ENCODE measurements at places on chromosomes 3 and 15. TPM values are rescaled to one million over a fixed set of nuclear protein-coding genes. Genes with fewer than 3 reads are reported as not detected.

GRCh38 chr15:29616512-29616911, 205.8 kb downstream of the TJP1 start:
- DNase-seq: no peak

- DNase-seq: no peak
Observed at GRCh38 chr3:192841428-192841827, 76.2 kb downstream of the MB21D2 start.

DNA sequence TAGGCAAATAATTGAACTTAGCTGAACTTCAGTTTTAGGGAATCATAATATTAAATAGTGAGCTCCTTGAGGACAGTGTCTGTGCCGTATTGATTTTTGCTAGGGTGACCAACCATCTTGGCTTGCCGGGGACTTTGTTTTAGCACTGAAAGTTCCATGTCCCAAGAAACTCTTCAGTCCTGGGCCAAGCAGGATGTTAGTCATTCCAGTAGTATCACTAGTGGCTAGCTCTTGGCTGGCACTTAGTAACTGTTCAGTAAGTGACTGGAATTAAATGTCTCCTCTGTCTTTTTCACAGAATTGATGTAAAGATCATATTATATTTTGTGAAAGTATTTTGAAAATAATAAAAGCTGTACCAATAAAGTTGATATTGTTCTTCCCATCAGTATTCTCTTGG, 42.3 kb downstream of the RSRC1 start:
- DNase-seq: no peak

- no peak for DNase-seq
Observed at GRCh38 chr3:169363318-169364265, 299.9 kb downstream of the MECOM start.

DNA sequence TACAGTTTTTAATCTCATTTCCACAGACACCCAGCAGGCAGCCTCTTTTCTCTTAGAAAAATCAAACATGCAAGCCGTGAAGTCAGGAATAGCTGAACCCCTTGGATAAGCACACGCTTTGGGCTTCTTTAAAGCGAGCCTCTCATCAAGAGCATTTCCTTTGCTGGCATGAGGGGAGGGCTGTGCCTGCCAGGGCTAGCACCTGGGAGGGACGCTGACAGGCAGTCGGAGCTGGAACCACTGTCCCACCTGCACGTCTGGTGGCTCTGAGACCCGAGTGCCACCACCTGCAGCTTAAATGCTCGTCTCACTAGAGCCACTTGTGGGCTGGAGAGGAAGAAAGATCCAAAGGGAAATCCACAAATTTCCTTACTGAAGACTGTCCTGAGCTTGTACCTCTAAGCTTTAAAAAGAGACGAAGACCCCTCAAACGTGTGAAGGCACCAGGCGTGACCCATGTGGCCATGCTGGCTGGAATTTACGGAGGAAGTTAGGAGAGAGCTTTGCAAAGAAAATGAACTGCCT, 9.4 kb downstream of the MAP6D1 start:
- no peak for DNase-seq

DNA sequence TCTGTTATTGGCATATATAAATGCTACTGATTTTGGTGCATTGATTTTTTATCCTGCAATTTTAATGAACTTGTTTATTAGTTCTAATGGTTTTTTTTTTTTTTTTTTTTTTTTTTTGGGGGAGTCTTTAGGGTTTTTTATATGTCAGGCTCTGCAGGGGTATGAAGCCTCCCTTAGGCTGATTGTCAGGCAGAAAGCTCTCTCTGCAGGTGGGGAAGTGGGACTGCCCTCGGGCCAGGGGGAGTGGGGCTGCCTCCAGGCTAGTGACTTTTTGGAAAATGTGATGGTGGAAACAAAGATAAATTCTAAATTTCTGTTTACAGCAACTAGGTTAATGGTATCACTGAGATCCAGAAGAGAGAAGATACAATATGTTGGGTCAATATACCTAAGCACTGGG, 14.4 kb upstream of the NAALADL2 start:
- no peak for DNase-seq

DNA sequence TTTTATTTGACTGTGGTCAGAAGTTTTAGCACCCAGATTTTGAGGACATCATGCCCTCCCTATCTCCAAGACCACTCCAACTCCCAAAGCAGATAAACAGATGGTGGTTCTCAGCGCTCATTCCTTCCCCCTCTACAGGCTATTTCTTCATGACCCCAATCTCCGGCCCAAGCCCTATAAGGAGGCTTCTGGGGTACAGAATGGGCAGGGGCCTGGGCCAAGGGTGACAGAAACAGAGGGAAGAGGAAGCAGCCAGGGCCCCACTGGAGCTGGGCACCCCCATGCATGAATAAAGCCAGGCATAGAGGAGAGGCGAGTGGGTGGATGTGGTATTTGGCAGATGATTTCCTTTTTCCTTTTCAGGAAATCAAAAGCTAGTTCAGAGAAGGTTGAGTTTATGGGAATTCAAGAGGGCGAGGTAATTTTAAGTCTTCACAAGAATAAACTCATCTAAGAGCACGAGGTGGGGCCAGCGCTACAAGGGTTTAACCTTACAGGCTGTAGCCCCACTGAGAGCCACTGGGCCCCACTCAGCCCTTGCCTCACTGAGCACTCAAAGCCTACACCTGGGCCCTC, 104.8 kb upstream of the HERC1 start:
- no peak for DNase-seq

GRCh38 chr3:12675115-12675810, 11.3 kb upstream of the RAF1 start:
- peak; percentile 6 for DNase-seq

DNA sequence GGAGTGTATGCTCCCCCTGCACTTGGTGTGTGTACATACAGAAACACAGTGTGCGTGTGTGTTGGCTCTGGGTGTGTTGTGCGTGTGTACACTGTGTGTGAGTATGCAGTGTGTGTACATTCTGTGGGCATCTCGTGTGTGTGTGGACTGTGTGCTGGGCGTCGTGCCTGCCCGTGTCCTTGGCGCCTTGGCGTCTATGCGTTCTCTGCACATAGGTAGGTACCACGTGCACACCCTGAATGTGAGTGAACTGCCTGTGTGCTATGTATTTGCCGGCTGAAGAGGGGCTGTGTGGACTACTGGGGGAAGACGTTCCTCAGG, 481 bp upstream of the ECE2 start:
- no peak for DNase-seq

GRCh38 chr3:169907476-169907875, 3.9 kb upstream of the SAMD7 start:
- DNase-seq: no peak

DNA sequence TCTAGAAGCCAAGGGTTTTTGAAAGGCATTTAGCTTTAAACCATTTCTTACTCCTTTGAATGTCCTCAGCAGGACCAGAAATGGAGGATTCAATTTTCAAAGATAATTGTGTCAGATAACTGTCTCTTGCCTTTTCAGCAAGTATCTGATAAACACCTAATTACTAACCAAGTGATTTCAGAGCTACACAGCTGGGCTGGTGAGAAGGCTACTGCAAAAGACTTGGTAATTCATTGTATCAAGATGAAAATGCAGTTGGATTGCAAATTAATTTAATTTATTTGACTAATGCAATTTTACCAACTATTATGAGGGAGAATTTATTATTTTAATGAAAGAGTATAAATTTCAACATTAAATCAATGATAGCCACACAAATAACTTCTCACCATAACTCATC, 165.4 kb downstream of the ROBO1 start:
- DNase-seq: no peak

DNA sequence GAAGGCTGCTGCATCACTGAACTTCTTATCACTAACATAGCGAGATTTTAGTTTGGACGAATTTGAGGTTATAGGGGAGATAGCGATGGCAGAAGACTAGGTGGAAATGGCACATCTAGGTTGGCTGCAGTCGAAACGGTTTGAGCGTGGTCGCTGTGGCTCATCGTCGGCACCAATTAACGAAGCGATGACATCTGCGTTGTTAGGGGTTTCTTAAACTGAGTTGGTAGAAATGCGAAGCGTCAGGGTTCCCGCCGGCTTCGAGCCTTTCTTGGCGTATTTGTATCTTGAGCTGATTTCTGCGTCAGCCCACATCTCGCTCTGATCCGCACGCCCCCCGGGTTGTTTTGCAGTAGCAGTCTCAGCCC, 319 bp downstream of the LNP1 start:
- peak; percentile 52 for DNase-seq

GRCh38 chr3:119469418-119470189, 841 bp downstream of the POGLUT1 start:
- DNase-seq: no peak

GRCh38 chr3:41652931-41653330, 309.0 kb downstream of the ULK4 start:
- no peak for DNase-seq

DNA sequence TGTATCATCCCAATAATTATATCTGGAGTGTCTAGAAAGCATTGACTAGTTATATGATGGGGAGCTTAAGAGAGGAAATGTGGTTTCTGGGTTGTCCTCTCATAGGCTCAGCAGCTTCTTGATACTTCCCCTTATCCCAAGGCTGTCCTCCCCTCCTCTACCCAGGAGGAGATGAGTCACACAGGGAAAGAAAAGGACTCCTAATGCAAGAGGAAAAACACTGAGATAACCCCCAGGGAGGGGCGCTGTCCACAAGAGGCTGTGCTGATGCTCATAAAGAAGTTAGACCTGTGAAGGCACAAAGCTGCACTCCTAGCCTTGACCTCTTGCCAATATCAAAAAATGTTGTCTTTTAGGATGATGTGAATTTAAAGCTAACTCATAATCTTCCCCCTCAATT, 28.8 kb upstream of the GYG1 start:
- no peak for DNase-seq

DNA sequence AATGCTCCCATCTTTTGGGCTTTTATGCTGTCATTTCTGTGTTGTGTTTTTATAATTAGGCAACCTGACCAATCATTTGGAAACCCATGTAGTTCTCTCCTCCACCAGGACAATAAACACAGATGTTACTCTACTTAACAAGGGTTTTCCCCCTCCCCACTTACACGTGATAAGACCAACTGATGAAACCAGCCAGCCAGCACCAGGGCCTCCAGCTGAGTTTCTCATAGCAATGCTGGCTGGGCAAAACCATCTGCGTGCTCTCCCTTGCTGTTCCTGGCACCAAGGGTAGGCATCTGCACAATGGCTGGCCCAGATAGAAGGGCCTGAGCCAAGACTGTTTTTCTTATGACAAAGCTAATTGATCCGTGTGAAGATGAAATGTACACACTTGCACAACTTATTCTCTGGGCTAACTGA, 310.4 kb downstream of the PLCL2 start:
- no peak for DNase-seq

GRCh38 chr15:25732191-25732590, 130.9 kb downstream of the ATP10A start:
- DNase-seq: no peak

DNA sequence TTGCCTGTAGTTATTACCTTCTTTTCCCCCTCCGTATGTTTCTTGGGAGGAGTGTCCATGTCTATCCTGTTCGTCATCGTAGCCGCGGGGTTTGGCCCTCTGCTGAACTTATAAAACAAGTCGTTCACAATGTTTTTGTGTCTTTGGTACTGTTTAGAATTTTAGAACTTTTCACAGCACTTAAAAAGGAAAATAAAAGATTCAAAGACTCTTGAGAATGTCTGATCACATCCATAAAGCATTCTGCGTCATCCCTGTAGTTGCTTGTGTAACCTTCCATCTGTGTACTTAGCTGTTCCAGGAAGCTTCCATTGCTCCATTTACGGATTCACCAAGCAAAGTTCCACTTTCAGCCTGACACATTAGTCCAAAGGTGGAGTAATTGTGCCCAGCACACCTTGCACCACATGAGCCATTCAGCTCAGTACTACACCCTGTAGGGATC, 677.1 kb upstream of the NR2F2 start:
- DNase-seq: no peak

- peak; percentile 30 for DNase-seq
Observed at GRCh38 chr3:46664971-46665762, 28.3 kb downstream of the ALS2CL start.

GRCh38 chr15:39021341-39021740, 456.7 kb upstream of the RASGRP1 start:
- DNase-seq: no peak

GRCh38 chr15:67025719-67026609, 39.4 kb upstream of the SMAD3 start:
- no peak for DNase-seq

GRCh38 chr3:177102553-177102952, 94.7 kb downstream of the TBL1XR1 start:
- no peak for DNase-seq

- peak; percentile 11 for DNase-seq
Observed at GRCh38 chr3:53211706-53212702, 43.8 kb downstream of the TKT start.

STAC gene
- 51.4 TPM for total RNA-seq

WDR93 gene
- total RNA-seq: 1.2 TPM

ITIH4 gene
- total RNA-seq: 23.7 TPM

AHSG gene
- not detected for total RNA-seq

BTLA gene
- total RNA-seq: 0.86 TPM

BCHE gene
- total RNA-seq: 5.8 TPM

COL6A5 gene
- total RNA-seq: 4.5 TPM

CNTN4 gene
- total RNA-seq: 10.4 TPM

PPP1R14D gene
- 0.53 TPM for total RNA-seq

PLXND1 gene
- 233 TPM for total RNA-seq

SLC2A2 gene
- total RNA-seq: not detected

ZDHHC19 gene
- 1.0 TPM for total RNA-seq

CYP1A2 gene
- not detected for total RNA-seq
